ENCODE measurements at places on chromosomes 4 and X.

- no peak for DNase-seq
Observed at GRCh38 chr4:42806303-42806835, 86.1 kb upstream of the GRXCR1 start.

- DNase-seq: no peak
Observed at GRCh38 chrX:154321594-154321993, 26.0 kb downstream of the TKTL1 start.

- DNase-seq: no peak
Observed at GRCh38 chrX:84161641-84162040, 26.4 kb downstream of the RPS6KA6 start.

GRCh38 chrX:68898598-68898997 lies 69.8 kb downstream of the EFNB1 start:
- DNase-seq: no peak

GRCh38 chrX:9577555-9577954 lies 112.7 kb downstream of the TBL1X start:
- DNase-seq: no peak

- DNase-seq: peak; percentile 35
Observed at GRCh38 chr4:52265781-52266525, 214.8 kb downstream of the SPATA18 start.

- no peak for DNase-seq
Observed at GRCh38 chrX:119706616-119707015, 13.6 kb upstream of the SEPTIN6 start.

DNA sequence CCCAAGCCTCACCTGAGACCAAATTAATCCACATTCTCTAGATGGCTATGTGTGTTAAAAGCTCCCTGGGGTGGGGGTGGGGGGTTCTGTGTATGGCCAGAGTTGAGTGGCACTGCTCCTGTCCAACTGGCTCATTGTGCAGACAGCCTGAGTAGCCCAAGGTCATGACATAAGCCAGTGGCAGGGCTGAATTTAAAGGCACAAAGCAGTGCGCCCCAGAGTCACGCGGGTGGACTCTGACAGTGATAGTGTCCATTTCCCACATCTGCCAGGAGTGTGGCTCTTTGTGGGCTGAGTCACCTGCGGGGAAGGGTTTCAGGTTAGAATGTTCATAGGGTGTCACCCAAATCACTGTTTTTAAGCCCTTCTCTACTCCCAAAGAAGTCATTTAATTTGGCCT lies 45.4 kb downstream of the SCD5 start:
- DNase-seq: no peak

DNA sequence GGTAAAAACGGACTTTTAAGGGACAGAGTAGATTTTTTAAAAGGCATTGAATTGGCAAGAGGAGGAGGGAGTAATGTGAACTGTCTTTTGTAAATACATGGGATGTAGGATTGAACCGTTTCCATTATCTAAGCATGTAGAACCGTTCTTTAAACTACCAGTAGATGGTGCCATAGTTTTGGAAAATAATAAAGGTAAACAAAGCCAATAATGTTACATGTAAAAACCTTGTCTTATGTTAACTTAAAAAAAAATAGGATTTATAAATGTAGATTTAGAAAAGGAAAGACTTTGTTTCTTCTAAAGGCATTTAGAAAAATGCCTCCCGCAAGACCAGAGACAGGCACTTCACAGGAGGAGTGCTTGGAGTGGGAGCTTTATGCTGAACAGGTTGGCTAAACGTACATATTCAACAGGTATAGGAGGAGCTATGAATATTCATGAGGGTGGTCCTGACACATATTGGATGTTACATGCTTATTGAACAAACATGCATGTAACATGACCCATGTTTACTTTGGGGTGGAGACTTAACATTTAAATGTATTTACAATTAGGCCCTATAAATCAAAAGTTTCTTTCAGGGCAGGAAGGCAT lies 45.5 kb upstream of the FAM241A start:
- DNase-seq: no peak

DNA sequence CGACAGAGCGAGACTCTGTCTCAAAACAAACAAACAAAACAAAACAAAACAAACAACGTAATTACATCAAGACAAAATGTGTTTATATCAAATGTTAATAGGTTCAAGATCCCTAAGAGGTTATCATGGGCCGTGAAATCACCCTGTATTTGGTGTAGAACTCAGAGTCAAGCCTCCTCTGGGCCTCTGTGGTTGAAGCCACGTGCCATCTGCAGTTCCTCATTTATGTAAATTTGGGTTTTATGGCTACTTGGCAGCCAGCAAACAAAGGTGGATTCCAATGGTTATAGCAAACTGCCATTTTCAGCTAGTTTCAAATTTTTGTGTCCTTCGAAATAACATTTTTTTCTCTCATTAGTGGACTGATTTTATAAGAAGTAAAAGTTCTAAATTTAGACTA lies 16.4 kb downstream of the NSDHL start:
- no peak for DNase-seq

GRCh38 chrX:113001836-113002235 lies 161.2 kb upstream of the AMOT start:
- DNase-seq: no peak

- no peak for DNase-seq
Observed at GRCh38 chrX:53768451-53768850, 81.9 kb upstream of the HUWE1 start.

GRCh38 chr4:8131210-8131609 lies 27.4 kb downstream of the ABLIM2 start:
- DNase-seq: no peak

DNA sequence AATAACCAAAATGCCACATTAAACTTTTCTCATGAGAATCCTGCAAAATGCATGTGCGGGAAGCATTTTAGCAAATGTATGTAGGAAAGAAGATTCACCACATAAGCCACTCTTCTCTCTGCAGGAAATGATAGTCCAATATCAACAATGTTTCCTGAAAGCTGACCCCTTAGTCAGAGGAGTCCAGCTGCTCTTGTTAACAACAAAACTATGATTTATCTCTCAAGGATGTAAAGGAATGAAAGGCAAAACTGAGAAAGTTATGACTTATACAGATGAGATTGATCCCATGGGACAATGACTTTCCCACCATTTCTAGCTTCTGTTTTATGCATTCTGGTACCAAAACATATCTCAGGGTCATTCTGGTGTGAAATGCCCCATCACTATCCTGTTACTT lies 125.0 kb upstream of the EDNRA start:
- no peak for DNase-seq

DNA sequence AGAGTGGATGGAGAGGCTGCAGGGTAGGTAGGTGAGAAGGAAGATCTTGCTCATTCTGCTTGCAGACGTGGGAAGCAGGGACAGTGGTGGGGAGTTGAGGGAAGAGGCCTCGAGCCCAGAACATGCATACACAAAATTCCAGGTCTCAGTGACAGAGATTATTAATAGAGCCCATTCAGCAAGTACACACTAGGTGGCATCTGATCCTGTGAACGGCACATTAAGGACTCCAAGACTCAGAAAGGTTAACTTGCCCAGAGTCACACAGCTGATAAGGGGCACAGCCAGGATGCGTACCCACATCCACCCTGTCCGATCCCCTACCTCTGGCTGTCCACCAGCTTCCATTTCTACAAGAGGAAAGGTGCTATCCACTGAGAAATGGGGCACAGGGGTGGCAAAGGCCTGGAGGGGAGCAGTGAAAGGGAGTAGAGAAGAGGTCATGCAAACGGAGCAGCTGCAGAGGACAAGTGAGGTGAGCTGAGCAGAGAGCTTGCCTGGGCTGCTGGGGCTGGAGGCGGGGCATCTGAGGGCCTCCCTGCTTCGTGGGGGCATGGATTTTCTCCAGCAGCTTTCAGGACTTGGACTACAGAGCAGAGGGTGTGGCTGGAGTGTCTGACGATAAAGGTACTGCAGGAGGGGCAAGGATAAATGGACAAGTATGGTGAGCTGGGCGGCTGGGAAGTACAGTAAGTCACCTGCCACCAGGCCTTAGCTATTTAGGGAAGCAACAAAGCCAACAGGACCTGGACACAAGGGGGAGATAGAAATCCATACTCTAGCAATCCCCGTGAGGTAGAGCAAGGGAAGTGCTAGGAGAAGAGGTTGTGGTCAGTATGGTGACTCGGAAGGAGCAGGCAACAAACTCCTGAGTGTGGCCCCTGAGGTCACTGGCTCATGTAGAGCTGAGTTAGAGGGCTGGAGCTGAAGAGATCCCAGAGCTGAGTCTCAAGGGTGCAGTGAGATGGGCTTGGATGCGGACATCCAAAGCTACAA lies 11.2 kb downstream of the IDS start:
- no peak for DNase-seq

All from left hindlimb (tissue), 1 donor.